ENCODE measurements at places on chromosomes 2 and 18.

DNA sequence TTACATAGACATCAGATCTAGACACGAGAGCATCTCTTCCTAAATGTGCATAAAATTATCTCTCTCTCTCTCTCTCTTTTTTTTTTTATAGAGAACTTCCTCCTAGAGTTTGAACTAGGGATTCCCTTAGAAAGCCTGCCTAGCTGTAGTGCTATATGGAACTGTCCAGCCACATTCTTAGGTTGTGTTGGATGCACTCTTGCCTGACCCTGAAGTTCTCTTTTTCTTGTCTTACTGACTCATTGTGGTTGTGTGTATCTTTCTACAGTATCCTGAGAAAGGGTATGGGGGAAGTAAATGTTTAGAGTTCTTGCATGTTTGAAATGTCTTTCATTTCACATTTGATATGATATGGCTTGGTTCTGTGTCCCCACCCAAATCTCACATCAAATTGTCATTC, 368.2 kb downstream of the CDH2 start:
- DNase-seq = no peak

DNA sequence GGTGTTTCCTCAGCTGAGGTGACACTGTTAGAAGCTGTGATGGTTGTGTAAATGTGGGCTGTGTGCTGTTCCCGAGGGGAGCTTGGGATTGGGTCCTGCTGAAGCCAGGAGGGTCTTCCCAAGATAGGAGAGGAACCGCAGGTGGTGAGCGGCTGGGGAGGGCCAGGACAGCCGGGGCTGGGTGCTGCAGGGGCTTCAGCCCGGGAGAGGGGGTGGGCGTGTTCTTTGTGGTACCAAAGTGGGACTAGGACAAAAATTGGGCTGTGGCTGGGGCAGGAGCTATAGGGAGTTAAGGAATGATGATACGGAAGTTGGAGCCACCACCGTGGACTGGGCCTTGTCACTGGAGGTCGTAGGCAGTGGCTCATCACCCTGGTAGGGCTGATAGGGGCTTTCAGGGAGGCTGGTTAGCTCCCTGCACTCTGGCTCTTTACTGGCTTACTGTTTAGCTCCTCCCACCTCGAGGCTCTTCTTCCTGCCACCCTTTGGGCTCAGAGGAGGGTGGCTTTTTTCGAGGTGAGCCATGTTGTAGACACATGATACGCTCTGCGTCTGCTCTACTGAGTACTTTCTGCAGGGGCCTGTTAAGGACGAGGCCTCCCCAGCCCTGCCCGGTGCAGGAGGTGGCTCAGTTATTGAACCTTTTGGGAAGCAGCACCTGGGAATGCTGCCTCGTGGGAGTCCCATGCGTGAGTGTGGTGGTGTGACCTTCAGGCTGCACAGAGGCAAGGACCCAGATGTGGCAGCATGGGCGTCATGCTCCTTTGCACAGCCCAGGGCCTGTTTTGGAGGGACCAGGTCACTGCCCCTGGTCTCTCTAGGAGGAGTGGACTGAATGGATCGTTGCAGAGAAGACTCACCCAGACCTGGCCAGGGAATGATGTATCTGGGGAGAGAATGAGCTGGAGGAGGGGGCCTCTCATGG, 21.6 kb downstream of the ASB1 start:
- DNase-seq = no peak

DNA sequence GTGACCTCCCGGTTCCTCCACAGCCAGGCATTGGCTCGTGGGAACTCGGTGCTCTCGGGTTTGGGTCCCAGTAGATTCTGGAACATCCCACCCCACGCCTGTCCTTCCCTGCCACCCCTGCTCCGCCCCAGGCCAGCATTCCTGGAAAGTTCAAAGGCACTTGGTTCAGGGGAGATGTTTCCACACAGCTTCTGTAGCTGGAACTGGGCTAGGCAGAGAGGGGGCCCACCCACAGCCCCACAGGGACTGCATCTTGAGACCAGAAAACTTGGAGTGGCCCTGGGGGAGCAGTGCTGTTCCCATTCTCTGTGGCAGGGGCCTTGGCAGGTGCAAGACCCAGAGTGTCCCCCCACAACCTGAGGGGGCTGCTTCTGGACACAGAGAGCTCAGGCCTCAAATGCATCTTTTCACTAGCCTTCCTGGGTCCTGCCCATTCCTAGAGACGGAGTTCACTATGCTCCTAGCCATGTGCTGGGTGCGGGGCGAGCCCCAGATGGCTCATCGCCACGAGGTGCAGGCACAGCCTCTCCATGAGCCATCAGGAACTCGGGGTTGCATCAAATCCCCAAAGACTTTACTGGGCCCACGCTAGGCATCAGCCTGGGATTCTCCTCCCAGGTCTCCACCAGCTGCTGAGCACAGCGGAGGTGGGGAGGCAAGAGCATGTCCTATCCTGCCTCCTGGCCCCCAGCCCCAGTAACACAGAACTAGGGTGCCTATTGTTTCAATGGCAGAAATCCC, 68.7 kb downstream of the ZFP36L2 start:
- no peak for DNase-seq

DNA sequence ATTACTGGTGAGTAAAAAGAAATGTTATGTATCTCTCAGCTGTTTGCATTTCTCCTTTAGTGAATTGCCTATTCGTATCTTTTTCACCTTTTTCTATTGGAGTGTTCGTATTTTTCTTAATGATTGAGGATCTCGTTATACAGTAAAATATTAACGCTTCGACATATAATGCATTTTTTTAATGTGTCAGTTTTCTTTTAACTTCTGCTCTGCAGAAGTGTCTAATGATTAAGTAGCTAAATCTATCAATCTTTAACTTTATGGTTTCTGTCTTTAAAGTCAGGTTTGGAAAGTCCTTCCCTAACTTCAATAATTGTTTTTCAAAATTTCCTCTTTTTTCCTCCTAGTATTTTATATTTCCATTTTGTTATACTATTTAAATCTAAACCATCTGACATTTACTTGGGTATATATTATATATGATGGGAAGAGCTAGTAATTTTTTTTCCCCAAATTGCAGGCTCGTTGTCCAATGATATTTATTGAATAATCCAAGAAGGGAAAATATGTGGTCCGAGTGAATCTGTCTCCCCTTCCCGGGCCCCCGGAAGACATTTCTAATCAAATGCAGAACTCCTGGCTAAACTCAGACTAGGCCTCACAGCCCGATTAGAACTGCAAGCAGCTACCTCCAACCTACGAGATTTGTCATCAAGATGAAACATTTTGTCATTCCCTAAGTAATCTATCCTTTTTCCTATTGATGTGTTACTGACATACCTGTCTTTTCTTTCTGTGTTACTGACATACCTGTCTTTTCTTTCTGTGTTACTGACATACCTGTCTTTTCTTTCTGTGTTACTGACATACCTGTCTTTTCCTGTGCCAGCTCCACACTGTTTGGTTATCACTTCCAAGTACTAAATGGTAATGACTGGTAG, 17.2 kb downstream of the PCBP1 start:
- no peak for DNase-seq

DNA sequence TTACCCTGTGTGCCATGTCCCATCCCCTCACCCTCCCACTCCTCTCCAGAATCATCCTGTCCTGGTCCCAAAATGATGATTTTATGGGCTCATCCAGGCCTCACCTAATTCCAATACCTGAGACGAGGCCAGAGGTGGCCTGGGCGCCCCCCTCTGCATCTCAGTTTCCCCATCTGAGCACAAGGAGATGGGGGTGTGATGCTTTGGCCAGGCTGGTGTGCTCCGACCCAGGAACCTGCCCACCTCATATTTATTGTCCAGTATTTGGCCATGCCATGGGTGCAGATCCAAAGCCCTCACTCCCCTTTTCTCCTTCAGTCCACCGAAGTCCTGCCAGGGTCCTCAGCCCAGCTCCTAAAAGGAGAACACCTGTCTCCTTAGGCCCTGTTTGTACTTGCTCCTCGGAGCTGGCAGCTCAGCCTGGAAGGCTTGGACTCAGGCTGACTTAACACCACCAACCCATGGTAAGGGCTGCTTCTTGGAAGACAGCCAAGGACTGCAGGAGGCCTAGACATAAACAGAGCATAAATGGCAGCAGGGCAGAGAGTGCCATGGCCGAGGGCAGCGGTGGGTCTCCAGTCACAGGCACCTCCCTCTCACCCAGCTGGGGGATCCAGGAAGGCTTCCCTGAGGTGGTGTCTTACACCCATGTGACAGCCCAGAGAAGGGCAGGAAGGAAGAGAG, 3.6 kb downstream of the TEX51 start:
- DNase-seq = no peak

- DNase-seq = no peak
These were observed 119.6 kb upstream of the MSTN start for GRCh38 chr2:190182071-190182524.

- no peak for DNase-seq
These were observed 11.5 kb downstream of the PAIP2B start for GRCh38 chr2:71215447-71215846.
